ENCODE measurements at places on chromosomes 1 and 21.

DNA sequence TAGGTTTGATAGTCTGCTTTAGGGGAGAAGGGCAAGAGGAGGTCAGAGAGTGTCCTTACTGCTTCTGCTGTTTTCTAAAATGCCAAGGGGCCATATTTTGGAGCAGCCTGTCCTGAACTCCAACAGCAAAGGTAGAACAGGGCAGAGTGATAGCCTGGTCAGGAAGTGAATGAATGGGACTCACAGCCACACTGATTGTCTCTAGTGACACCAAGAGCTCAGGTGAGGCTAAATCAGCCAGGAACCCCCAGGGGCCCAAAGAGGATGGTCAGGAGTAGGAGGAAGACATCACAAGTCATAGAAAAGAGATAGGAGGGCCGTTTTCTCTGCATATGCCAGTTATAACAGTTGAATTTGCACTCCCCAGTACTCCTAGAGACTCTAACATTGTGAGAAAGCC, 97.4 kb upstream of the DUSP10 start:
- DNase-seq = no peak

DNA sequence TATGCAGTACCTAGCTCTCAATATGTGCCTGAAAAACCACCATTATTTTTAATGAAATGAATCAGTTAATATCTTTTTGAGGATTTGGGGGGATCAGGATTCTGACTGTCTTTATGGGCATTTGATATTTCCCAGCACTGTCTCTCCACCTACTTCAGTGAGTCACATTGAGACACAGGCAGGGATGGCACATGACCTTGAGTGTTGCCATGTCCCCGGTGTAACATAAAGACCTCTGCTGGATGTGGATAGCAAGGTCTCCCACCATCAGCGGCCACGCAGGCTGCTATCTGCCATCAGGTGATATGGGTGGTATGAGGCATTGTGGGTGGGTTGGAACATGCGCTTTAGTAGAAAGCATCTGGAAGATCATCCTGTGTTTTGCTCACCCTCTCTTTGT, 103.2 kb downstream of the RGL1 start:
- no peak for DNase-seq

- no peak for DNase-seq
Observed at GRCh38 chr1:1401457-1402010, 2.4 kb upstream of the CCNL2 start.

DNA sequence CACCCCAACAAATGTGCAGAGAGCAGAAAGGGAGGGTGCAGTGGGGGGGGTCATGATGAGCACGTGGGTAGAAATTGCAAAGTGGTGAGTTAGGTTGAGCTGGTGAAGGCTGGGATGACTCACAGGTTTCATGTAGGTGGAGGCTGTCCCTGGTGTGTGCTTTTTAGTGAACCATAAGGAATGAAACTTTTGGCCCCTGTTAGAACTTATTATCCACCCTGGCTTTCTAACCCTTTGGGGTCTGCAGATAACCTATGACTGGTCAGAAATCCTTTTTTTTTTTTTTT, 46.9 kb downstream of the DOP1B start:
- DNase-seq = no peak

DNA sequence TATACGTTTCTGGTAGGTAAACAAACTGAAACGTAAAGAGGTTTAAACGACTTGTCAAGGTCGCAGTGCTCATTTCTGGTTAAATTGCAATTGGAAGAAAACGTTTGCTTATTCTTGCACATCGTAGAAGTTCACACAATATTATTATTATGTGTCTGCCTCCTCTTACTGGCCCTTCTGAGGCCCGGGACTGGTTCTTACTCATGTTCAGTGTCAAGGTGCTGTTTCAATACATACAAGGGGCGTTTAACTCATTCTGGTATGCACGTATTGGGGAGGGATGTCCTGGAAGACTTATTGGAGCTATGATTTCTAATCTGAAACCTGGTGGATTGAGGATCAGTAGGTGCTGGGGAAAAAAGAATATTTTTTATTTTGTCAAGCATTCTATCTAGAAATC, 932 bp downstream of the RPF1 start:
- DNase-seq = no peak

- DNase-seq = no peak
Observed at GRCh38 chr21:28821276-28822122, 171.2 kb downstream of the LTN1 start.

- DNase-seq = no peak
Observed at GRCh38 chr1:23100074-23100748, 68.4 kb downstream of the LUZP1 start.

DNA sequence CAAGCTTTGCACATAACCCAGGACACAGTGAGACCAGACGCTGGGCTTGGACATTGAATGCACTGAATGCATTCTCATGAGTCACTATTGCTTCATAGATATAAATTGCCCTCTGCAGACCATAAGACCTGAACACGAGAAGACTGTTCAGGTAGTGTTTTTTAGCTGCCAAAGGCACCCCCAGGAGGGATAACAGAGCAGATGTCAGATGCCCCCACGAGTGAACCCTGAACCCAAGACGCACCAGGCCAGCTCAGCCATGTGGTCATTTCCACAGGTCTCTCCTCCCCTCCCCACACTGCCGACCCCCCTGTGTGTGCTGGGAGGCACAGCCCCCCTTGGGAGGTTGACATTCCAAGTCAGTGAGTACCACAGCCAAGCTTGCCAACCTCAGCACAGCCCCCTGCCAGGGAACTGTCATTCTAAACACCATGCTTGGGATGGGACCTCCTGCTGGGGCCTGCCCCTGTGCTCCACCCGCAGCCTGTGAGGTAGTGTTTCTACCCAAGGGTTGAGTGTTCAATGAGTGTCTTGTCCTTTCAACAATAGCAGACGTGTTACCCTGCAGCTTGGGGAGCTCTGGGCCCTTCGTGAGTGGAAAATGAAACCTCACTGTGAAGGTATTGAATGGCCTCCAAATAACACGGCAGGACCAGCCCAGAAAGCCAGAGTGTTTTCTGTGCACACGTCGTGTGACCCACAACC, 68.2 kb downstream of the PSMG1 start:
- DNase-seq = peak; percentile 15

- peak; percentile 66 for DNase-seq
Observed at GRCh38 chr1:55718758-55719671, 503.9 kb upstream of the USP24 start.

- no peak for DNase-seq
Observed at GRCh38 chr1:58722967-58723366, 23.1 kb upstream of the MYSM1 start.

- no peak for DNase-seq
Observed at GRCh38 chr1:164638492-164639202, 79.7 kb downstream of the PBX1 start.

DNA sequence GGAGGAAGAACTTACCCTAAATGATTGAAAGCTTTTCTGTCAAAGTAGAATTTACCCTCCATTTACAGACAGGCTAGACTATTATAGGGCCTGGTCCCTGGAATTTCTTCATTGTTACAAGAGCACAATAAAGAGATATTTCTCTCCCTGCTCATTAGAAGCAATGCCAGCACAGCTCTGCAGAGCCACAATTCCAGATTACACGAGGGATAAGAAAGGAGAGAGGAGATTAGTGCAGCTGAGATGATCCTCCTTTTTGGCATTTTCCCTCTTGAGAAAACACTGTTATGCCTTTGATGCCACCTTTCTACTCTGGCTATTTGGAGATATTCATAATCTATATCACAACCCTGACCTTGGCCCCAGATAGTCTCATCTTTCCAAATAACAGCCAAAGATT, 1119.5 kb upstream of the TMPRSS15 start:
- no peak for DNase-seq

- peak; percentile 22 for DNase-seq
Observed at GRCh38 chr1:59361766-59362165, 64.9 kb downstream of the FGGY start.

DNA sequence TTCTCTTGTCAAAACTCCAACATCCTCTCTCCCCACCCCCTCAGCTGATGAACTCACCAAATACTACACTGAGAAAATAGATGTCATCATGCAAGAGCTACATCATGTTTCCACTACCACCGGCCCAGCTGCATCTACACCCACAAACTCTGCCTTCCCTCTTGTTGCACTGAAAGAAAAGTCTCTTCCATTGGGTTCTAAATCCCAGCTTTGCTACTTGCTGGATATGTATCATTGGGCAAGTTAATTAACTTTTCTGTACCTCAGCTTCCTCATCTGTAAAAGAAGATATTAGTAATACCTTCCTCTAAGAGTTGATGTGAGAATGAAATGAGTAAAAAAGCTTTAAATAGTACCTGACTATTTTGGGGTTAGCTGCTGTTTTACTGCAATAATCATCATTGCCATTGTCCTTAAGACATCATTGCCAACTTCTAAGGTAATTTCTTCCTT, 108.6 kb downstream of the OLFML2B start:
- DNase-seq = no peak

GRCh38 chr1:51313961-51314777, 16.2 kb downstream of the TTC39A start:
- no peak for DNase-seq

GRCh38 chr1:87450615-87451209, 122.0 kb downstream of the LMO4 start:
- DNase-seq = no peak

DNA sequence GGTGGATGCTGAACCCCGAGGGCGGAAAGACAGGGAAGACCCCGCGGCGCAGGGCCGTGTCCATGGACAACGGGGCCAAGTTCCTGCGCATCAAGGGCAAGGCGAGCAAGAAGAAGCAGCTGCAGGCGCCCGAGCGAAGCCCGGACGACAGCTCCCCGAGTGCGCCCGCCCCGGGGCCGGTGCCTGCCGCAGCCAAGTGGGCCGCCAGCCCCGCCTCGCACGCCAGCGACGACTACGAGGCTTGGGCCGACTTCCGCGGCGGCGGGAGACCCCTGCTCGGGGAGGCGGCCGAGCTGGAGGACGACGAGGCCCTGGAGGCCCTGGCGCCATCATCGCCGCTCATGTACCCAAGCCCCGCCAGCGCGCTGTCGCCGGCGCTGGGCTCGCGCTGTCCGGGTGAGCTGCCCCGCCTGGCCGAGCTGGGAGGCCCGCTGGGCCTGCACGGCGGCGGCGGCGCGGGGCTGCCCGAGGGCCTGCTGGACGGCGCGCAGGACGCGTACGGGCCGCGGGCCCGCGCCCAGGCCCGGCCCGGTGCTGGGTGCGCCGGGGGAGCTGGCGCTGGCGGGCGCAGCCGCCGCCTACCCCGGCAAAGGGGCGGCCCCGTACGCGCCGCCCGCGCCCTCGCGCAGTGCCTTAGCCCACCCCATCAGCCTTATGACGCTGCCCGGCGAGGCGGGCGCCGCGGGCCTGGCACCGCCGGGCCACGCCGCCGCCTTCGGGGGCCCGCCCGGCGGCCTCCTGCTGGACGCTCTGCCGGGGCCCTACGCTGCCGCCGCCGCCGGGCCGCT, 20.7 kb downstream of the FOXO6 start:
- peak; percentile 72 for DNase-seq
